ENCODE measurements at places on chromosomes 7 and 10. TPM values are rescaled to one million over a fixed set of nuclear protein-coding genes. Genes with fewer than 3 reads are reported as not detected.

The KCP gene
- total RNA-seq = 0.17 TPM

The WNT8B gene
- 0.43 TPM for total RNA-seq

The SLC25A40 gene
- total RNA-seq = 51.0 TPM

The CRPPA gene
- total RNA-seq = 1.1 TPM

The MMD2 gene
- total RNA-seq = not detected

The ZNF92 gene
- 15.0 TPM for total RNA-seq

The ZNF488 gene
- not detected for total RNA-seq

The ZNF804B gene
- total RNA-seq = not detected

The RARRES2 gene
- total RNA-seq = not detected

The MYL10 gene
- not detected for total RNA-seq

The ZNF425 gene
- total RNA-seq = 0.44 TPM

The CLDN15 gene
- total RNA-seq = 20.7 TPM

The ASAH2 gene
- total RNA-seq = 4.6 TPM

The TFAM gene
- total RNA-seq = 102 TPM

The EPDR1 gene
- total RNA-seq = 0.54 TPM

The GRB10 gene
- total RNA-seq = 3.6 TPM

The ZNF22 gene
- 26.7 TPM for total RNA-seq

The MYH16 gene
- total RNA-seq = not detected

The TAS2R5 gene
- total RNA-seq = 1.0 TPM

The CNNM1 gene
- total RNA-seq = 0.28 TPM

The IFT22 gene
- total RNA-seq = 5.9 TPM

The KLLN gene
- total RNA-seq = 0.54 TPM

The LRRC18 gene
- total RNA-seq = not detected

The SAP25 gene
- 9.2 TPM for total RNA-seq

The ASZ1 gene
- total RNA-seq = not detected

The MTURN gene
- total RNA-seq = 3.8 TPM

The PLXDC2 gene
- not detected for total RNA-seq

The CARD11 gene
- 96.2 TPM for total RNA-seq

The PTCD1 gene
- total RNA-seq = 10.5 TPM

The ZPBP gene
- total RNA-seq = not detected

The C7orf57 gene
- total RNA-seq = 0.14 TPM

The UTF1 gene
- 0.19 TPM for total RNA-seq

Measured in activated CD4-positive, alpha-beta T cell treated with anti-CD3 and anti-CD28 coated beads, Interleukin-2, amount 10 ng/mL, durations not matched to agents 24 days and 14 days (primary cell).